Jurkat, Clone E6-1 (cell line): ENCODE measurements at places on chromosomes 12 and 14.

- no peak for DNase-seq
Measured at GRCh38 chr14:71619472-71619871, 312.8 kb upstream of the RGS6 start.

GRCh38 chr12:65557438-65558181 lies 266.7 kb upstream of the HMGA2 start:
- DNase-seq: no peak

- no peak for DNase-seq
Measured at GRCh38 chr14:89304561-89304960, 112.5 kb downstream of the FOXN3 start.

- DNase-seq: no peak
Measured at GRCh38 chr14:73861073-73861472, 9.4 kb downstream of the PTGR2 start.

DNA sequence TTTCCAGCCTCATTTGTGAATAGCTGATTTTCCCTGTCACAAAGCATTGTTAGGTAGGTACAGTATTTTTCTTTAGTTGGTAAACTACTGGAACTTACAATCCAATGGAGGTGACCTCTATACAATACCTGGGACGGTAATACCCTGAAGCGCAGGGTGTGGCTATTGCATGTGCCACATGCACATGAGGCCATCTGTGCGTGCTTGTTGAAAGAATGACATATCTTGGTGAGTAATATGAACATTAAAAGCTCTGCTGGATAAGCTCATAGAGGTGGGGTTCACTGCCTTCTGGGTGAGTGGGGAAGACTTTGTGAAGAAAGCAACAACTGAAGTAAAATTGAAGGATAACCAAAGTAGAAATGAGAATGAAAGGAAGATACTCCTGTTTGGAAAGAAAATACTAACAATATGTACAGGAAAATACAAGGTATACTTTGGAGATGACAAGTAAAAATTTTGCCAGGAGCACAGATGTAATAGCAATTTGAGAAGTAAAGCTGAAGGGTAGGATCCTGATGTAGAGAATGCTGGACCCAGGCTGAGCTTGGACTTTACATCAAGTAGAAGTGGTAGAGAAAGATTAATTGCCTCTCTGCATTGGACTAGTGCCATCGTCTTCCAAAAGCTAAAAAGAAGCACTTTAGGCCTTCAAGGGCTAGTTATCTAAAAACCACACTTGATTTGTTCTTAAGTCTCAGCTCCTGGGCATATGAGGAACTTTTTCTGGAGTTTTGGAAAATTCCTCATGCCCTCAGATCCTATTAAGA lies 97.1 kb downstream of the SLC38A6 start:
- no peak for DNase-seq

- no peak for DNase-seq
Measured at GRCh38 chr12:93226361-93226760, 151.4 kb upstream of the NUDT4 start.

DNA sequence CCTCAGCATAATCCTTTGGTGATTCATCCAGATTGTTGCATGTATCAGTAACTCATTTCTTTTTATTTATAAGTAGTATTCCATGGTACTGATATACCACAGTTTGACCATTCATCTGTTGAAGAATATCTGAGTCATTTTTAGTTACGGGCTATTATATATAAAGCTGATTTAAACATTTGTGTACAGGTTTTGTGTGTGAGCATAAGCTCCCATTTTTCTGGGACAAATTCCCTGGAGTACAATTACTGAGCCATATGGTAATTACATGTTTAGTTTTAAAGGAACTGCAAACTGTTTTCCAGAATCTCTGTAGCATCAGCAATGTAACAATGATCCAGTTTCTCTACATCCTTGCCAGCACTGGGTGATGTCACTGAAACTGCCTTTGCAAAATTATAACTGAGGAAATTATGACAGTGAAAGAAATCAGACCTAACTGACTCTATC lies 236.2 kb upstream of the KRR1 start:
- DNase-seq: no peak

DNA sequence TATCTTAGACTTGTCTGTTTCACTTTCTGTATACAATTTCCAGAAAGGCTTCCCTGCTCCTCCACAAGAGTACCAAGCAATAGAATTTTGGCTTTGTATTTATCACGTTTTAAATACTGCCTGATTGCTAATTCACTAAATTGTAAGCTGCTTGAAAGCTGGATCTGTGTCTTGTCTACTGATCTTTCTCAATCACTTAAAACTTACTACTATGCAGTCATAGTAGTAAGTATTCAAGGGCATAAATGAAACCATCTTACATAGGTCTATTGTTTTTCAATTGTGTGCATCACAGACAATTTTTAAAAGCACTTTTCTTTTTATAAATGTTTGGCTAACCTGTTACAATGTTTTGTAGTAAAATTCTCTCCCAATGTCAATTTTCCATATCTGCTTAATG lies 1.2 kb upstream of the GLIPR1L2 start:
- DNase-seq: no peak

GRCh38 chr12:81257947-81258551 lies 180.2 kb downstream of the ACSS3 start:
- DNase-seq: peak; percentile 11

GRCh38 chr12:110929818-110930217 lies 9.4 kb upstream of the MYL2 start:
- DNase-seq: no peak

GRCh38 chr12:67590149-67590790 lies 58.3 kb upstream of the DYRK2 start:
- peak; percentile 43 for DNase-seq
